ENCODE measurements at places on chromosomes 13 and 19.

DNA sequence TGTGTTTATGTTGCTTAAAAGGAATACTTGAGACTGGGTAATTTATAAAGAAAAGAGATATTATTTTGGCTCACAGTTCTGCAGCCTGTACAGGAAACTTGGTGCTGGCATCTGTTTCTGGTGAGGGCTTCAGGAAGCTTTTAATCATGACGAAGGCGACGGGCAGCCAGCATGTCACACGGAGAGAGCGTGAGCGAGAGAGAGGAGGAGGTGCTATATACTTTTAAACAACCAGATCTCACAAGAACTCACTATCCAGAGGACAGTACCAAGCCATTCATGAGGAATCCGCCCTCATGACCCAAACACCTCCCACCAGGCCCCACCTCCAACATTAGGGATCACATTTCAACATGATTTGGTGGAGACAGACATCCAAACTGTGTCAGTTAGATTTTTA, 163.4 kb upstream of the TSC22D1 start:
- no peak for DNase-seq

DNA sequence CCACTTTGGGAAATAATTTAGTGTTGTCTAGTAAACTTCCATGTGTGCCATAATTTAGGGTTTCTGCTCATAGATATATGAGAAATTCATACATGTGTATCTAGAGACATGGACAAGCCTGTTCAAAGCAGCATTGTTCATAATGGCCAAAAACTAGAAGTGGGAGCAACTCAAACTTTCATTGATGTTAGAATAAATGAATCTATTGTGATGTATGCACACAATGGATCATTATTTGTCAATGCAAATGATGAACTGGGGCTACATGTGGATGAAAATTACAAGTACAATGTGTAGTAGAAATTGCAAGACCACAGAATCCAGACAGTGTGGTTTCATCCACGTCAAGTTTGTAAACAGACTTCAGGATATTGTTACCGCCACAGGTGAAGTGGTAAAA, 284.7 kb downstream of the SLC7A1 start:
- no peak for DNase-seq

DNA sequence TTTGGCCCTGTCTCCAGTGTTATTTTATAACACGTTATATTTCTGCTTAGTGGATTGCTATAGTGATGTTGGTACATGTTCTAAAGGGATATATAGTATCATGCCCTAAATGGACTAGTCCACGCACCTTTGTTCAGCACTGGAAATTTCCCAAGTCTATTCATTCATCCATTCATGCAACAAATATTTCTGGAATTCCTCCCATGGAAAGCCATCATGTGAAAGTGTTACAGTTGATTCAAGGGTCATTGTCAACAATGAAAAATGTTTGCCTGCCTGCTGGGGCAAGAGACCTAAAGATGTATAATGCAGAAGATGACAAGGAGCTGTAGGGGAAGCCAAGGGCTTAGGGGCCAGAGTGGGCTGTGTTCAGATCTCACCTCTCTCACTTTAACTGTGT, 10.8 kb upstream of the HSPH1 start:
- no peak for DNase-seq

GRCh38 chr13:40981949-40982348, 37.2 kb downstream of the ELF1 start:
- no peak for DNase-seq

- DNase-seq = no peak
Observed at GRCh38 chr13:71759651-71760511, 107.1 kb downstream of the DACH1 start.

DNA sequence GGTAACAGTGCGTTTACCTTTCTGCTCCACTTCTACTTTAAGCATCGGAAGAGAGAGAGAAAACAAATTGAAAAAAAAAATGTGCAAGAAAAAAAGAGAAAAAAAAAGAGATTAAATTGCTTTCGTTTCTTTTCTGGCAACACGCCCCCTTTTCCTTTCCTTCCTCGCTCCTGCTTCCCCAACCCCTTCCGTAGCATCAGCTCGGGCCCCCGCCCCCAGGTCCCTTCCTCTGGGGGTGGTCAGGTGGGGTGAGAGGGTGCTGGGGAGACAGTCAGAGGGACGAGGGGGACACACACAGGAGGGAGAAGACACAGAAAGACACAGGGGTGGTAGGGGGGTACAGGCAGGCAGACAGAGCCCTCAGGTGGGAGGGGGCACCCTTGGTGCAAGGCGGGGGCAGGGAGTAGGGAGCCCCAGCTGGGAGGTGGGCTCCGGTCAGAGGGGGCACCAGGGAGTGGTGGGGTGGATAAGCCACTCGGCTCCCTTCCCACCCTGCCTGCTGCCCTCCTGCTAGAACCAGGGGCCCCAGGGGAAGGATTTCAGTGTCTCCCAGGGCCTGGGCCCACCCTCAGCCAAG, 30.7 kb upstream of the ASF1B start:
- DNase-seq = no peak

DNA sequence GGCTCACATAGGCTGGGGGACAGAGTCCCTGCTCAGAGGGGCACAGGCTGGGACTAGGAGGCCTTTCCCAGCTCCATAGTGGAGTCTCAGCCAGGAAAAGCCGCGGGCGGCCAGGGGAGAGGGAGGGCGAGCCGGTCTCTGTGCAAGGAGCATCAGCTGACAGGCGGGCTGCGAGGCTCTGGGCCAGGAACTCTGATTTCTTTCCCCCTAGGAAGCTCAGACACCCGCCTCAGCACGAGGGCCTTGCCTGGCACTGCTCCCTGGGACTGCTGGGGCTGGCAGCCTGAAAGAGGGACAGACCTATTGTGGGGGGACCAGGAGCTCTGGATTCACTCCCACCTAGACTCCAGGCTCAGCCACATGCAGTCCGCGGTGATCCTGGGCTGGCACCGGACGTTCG, 2.2 kb upstream of the PLK5 start:
- DNase-seq = peak; percentile 61

- DNase-seq = no peak
Observed at GRCh38 chr19:16005925-16006324, 57.1 kb downstream of the OR10H4 start.

GRCh38 chr13:94431987-94432386, 47.5 kb downstream of the DCT start:
- no peak for DNase-seq

DNA sequence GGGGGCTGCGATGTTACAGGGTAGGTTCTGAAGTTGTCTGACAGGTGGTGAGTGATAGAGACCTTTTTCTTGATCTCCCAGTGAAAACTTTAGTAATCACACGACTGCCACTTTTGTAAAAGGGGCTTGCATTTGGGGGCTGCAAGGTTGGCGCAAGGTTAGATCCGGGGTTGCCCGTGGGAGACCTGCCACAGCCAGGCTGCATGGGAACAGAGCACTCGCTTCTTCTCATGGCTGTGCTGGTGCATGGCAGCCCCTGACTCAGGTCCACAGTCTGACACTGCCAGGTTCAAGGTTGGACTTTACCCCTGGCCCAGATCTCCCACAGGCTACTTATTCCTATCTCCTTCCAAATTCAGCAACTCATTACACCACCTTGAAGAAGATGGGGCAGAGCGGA, 1190.4 kb downstream of the UQCRFS1 start:
- no peak for DNase-seq

- no peak for DNase-seq
Observed at GRCh38 chr13:107210723-107211030, 642.7 kb upstream of the ARGLU1 start.

DNA sequence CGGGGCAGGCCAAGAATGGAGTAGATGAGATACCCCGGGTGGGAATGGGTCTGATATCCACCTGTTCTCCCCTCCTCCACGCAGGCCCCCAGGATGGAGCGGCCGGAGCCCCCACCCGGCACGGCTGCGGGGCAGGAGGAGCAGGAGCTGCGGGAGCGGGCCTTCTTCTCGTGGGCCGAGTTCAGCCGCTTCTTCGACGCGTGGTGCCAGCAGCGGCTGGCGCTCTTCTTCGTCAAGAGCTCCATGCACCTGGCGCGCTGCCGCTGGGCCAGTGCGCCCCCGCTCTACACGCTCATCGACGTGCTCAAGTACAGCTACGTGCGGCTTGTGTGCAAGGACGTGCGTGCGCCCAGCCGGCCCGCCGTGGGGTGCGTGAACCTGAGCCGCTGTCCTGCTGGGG, 1.2 kb downstream of the ZSWIM9 start:
- DNase-seq = no peak

DNA sequence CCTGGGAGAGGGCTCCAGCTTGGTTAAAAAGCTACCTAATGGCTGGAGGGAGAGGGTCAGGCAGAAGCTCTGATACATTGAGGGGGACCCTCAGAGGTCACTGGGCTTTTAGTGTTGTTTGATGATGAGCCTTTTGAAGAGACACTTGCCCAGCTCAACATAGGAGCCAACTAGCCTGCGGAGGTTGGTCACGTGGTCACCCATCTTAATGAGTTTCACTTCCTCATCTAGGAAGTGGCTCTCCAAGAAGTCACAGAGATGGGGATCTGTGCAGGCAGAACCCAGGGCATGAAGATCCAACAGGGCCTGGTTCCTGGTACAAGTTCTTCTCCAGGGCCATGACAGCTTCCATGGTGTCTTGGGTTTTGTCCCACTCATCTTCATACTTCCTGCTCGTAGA, 33.4 kb downstream of the IPO5 start:
- DNase-seq = no peak

DNA sequence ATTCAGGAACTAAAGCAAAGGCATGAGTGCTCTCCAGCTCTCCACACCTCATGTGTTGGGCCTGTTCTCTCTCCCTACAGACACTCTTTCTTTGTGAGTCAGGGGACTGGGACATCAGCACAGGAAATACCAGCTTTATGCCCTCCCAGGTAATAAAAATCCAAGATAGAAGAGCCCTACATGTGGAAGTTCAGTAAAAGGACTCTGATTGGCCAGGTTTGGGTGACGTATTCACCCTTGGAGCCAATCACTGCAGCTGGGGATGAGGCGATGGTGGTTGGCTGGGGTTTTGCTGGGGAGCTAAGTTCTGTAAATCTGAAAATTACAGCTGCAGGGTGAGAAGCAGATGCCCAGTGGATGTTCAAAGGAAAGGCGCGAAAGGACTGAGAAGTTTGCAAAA, 32.5 kb downstream of the CCDC70 start:
- no peak for DNase-seq

- DNase-seq = no peak
Observed at GRCh38 chr19:41019346-41019745, 28.3 kb downstream of the CYP2B6 start.

DNA sequence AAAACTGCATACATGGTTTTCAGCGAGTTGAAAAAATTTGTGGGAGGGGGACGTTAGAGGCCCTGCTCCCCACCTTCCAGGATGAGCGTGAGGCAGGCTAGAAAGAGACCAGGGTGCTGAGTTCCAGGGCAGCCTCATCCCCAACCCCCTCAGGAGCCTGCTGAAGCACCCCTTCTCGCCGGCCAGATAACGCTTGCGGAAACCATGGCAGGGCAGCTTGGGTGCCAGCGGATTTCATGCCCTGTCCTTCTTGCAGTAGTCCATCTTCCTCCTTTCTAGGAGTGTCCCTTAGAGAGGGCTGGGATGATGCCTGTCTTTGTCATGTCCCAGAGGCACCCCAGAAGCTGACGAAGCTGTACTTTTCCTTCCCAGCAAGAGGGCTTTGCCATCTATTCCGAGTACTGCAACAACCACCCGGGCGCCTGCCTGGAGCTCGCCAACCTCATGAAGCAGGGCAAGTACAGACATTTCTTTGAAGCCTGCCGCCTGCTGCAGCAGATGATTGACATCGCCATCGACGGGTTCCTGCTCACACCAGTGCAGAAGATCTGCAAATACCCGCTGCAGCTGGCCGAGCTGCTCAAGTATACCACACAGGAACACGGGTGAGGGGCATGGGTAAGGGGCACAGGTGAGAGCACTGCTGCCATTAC, 19.0 kb upstream of the C1QTNF9 start:
- DNase-seq = no peak

GRCh38 chr19:4647676-4648644, 8.6 kb downstream of the TNFAIP8L1 start:
- no peak for DNase-seq

DNA sequence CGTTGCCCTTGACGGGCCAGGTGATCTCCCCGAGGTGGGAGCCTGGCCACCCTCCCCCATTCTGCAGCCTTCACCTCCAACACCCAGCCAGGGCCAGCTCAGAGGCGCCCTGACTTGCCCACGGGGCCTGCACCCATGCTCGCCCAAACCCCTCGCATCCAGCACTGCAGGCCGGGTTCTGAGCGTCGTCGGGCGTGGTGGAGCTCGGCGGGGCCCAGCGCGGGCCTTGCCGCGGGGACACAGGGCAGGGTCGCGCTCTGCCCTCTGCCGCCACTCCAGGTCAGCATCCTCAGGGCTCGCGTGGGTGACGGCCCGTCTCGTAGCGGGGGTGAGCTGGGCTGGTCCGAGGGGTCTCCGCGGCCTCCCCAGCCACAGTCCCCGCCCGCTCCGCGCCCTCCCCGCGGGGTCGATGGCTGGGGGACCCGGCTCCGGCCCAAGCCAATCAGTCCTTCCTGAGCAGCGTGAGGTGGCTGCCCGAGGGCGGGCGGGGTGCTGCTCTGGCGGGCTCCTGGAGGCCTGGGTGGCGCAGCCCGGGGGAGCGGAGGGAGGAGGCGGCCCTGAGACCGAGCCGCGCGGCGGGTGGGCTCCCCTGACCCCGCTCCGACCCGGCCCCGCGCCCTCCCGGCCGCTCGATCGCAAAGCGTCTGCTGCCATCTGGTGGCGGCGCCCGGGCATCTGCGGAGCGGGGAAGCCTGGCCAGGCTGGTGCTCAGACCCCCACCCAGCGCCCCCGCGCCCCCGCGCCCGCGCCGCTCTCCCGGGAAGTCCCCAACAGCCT, 61.4 kb downstream of the CCNE1 start:
- DNase-seq = peak; percentile 52

GRCh38 chr13:85631801-85632200, 167.4 kb downstream of the SLITRK6 start:
- no peak for DNase-seq

GRCh38 chr13:46386392-46387063, 524 bp downstream of the RUBCNL start:
- no peak for DNase-seq

- peak; percentile 51 for DNase-seq
Observed at GRCh38 chr19:3210347-3211017, 14.0 kb upstream of the CELF5 start.

GRCh38 chr19:6587093-6587820, 3.7 kb downstream of the CD70 start:
- DNase-seq = no peak

- no peak for DNase-seq
Observed at GRCh38 chr13:109383683-109384082, 402.7 kb downstream of the IRS2 start.

DNA sequence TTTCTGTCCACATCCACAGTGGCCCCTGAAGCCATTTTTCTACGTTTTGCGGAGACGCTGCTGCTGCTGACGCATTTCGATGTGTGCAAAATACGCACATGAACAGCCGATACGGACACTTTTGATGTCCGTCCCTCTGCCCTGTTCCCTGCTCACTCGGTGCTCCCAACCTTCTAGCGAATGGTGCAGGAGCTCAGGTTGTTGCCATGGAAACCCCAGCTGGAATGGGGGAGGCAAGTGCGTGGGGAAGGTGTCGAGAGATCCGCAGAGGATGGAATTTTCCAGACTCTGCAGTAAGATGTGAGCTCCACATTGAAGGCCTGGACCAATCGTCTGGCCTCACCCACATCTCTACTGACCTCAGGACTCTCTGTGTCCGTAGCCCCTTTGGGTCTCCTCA, 109.2 kb upstream of the USP29 start:
- no peak for DNase-seq

- no peak for DNase-seq
Observed at GRCh38 chr19:32387701-32388392, 17.7 kb upstream of the DPY19L3 start.

Measured in NCI-H446 (cell line).